Stomach (tissue), 19 donors: ENCODE measurements at places on chromosomes 12 and 14.

DNA sequence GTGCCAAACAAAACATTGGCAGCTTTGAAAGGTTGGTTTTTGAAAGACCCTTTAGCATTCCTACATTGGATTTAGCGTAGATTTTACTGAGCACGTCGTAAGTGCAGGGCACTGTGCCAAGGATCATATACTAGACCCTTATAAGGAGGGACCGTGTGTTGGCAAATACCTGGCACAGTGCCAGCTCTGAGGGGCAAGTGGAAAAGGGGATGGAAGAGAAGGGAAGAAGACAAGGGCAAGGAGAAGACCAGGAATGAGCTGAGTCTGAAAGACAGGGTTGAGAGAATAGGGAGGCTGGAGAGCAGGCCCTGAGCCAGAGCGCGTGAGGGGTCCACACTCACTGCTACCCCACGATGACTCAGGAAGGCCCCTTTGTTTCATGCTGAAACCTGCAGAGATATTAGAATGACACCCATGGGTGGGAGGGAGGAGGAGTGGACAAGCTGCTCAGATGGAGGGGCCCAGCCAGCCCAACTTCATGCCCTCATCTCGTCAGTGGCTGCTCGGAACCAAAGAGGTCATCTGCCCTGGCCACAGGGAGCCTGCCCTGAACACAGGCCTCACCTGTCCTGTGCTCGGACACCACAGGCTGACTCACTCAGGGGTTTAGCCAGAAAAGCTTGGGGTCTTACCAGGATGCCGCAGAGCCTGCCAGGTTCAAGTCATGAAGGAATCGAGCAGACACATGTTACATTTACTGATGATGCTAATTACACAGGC lies 25.0 kb downstream of the RAB35 start:
- no peak for DNase-seq

DNA sequence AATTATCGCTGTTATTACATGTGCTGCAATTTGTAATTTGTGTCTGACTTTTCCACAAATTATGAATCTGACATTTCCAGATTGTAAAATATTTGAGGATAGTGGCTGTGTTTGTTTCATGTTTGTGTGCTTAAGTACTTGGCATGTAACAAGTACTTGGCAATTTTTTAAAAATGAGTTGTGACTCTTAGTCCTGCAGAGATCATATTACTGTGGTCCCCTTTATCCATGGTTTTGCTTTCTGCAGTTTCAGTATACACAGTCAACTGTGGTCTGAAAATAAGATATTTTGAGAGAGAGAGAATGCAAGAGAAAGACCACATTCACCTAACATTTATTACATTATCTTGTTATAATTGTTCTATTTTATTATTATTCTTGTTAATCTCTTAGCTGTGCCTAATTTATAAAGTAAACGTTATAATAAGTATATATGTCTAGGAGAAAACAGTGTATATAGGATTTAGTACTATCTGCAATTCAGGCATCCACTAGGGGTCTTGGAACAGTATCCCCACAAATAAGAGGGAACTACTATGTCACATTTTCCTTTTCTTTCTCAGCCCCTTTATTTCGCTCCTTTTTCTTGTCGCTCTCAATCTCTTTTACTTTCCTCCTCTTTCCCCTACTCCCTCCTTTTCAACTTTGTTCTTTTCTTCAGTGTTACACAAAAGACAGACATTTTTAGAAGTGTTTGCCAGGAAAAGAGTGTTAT lies 176.1 kb downstream of the FUT8 start:
- DNase-seq = no peak

DNA sequence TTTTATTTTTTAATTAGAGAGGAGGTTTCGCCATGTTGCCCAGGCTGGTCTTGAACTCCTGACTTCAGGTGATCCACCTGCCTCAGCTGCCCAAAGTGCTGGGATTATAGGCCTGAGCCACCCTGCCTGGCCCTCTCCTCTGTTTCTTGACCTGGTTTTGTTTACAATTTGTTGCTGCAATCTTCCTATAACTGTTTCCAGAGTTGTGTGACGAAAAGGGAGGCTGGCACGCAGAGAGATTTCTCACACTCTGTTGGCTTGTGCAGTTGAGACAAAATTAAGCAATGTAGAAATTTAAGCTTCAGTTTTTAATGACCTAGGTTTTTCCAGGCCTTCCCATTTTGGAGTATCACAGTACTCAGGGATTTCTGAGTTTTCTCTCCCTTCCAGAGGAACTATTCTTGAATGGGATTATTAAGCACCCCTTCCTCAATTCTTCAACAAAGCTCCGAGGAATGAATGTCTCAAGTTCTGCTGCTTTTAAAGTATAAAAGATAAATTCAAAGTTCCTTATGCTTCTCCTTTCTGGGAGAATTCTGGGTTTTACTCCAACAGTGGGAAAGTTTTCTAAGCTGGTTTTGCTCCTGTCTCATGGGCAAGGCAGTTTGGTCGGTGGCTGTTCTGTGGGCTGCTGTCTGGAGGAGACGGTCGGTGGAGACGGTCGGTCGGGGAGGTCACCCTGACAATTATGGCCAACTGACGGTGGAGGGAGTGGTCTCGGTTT lies 20.4 kb upstream of the FOS start:
- DNase-seq = peak; percentile 78

DNA sequence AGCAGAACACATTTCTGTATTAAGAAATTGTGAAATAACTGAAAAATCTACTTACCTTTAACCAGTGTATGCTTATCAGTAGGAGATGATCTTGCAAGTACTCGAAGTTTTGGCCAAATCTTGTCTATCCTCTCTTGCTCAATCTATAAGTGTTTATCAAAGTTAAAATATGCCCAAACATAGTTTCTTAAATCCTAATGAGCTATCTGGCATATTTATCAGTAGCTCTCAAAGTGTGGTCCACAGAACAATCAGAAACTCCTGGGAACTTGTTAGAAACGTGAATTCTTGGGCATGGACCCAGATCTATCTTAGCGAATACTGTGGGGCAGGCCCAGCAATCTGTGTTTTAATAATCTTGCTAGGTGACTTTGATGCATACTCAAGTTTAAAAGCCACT lies 84.5 kb upstream of the POC1B start:
- no peak for DNase-seq

GRCh38 chr14:71314717-71315116 lies 407.5 kb downstream of the PCNX1 start:
- no peak for DNase-seq

- DNase-seq = peak; percentile 34
Observed at GRCh38 chr14:25007832-25008231, 42.1 kb downstream of the STXBP6 start.

DNA sequence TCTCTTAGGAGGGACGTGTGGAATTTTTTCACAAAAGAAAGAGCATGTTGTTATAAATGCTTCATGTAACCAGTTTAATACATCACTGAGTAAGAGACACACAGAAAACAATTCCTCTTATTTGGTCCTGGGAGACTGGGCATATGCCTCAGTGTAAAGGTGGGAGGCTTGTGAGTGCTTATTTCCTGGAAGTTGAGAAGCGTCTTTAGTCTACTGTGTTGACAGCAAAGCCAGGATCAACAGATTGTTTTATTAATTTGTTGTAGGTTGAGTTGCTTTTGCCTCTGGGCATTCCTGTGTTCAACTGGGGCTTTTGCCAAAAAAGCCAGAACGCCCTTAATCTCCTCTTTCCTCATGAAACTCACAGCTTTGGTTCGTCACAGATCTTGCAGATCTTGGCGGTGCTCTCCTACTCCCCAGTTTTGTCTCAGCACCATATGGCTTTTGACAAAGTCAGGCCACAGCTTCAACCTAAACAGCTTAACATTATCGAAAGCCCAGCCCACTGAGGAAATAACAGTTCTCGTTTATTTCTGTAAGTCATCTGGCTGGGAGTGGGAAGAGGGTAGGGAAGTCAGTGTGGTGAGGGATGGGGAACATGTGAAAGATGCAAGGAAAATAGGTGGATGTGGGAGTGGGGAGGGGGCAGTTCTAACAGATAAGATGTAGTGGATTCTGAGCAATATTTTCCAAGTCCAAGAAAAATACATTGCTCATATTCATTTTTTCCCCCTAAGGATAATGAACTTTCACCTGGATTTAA lies 227.2 kb downstream of the DACT1 start:
- no peak for DNase-seq

GRCh38 chr12:109927622-109928021 lies 27.5 kb downstream of the TCHP start:
- DNase-seq = peak; percentile 27

GRCh38 chr12:122099280-122099749 lies 20.8 kb downstream of the MLXIP start:
- DNase-seq = no peak

GRCh38 chr12:15712823-15713660 lies 76.1 kb downstream of the EPS8 start:
- peak; percentile 76 for DNase-seq

DNA sequence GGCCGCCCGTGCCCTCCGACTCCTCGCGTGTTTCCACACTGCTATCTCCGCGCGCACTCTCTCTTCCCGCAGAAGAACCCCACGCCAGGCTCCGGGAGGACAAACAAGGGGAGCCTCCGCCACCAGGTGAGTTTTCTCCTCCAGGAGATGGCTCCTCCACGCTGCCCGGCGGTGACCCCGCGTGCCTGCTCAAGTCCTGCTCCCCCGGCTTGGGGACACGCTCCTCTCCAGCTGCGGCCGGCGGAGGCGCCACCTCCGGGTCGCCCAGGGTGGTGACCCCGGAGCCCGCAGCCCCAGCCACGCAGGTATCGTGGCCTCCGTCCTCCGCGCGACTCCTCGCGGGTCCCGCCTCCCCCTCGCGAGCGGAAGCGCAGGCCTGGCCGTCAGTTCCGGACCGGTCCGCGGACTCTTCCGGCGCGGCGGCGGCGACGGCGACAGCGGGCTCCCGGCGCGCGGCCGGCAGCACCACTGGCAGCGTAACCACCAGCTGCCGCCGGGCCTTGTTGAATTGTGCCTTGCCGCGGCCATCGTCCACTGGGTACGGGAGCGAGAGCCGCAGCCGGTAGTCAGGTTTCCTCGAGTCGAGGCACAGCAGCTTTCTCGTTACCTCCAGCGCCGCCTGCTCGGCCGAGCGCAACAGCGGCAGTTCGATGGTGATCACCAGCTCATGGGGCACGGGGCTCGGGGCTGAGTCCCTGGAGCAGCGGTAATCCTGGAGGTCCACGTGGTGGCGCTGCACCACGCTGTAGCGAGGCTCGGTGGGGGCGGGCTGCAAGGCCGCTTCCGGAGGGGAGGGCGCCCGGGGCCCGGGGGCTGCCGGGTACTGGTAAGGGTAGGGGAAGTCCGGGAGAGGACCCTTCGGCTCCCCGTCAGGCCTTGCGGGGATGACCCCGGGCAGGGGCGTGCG lies 1.2 kb downstream of the DNAAF2 start:
- peak; percentile 98 for DNase-seq

- DNase-seq = no peak
Observed at GRCh38 chr14:24844011-24844410, 205.9 kb downstream of the STXBP6 start.

DNA sequence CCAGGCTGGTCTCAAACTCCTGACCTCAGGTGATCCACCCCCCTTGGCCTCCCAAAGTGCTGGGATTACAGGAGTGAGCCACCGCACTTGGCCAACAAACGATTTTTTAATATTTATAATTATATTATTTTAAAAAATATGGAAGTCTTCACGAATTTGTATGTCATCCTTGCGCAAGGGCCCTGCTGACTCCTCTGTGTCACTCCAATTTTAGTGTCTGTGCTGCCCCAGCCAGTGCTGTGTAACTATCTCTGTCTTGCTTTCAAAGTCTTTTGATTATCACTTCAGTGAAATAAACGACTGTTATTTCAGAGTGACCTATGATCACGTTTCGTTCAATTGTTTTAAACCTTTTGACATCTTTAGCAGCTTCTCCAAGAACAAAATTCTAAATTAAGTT lies 13.1 kb upstream of the MMP17 start:
- no peak for DNase-seq

DNA sequence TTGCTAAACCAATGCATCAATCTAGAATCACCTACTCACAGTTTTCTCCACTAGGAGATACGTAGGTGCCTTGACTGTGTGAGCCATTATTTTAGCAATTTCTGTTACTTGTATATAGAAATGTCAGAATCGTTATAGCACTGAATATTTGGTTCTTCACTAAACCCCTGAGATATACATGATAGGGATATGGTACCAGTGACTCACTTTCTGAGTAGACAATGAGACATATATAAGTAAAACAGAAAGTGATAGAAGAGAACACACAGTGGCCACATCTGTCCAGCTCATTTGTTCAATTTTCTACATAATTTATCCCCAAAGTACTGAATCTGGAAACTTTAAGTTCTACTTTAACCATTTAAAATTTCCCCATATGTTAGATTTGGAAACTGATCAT lies 1505.5 kb upstream of the TMEM132C start:
- DNase-seq = no peak

- DNase-seq = no peak
Observed at GRCh38 chr12:41795051-41795600, 349.5 kb downstream of the GXYLT1 start.

GRCh38 chr12:20000229-20000849 lies 368.0 kb upstream of the PDE3A start:
- no peak for DNase-seq
